ENCODE measurements at places on chromosomes 1 and 21. TPM values are rescaled to one million over a fixed set of nuclear protein-coding genes. Genes with fewer than 3 reads are reported as not detected.

DNA sequence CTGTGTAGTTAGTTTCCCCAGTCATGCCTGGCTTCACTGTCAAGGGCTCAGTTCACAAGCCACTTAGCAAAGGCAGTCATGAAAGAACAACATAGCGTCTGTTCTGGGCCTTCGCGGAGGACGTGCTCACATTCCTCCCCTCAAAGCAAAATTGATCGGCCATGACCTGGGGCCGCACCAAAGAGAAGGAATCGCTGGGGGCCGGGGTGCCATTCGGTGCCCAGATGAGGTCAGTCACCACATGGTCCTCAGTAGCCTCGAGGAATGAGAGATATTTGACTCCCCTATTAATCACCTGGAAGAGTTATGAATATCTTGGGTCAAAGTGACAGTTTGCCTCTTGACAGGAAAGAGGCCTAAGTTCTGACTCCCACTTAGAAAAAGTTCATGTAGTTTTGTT lies 251.1 kb upstream of the JUN start:
- no peak overlapping the region for H3K27ac ChIP-seq
- peaks cover 7% of the 10 kb centered on the region for H3K4me1 ChIP-seq
- H3K36me3 ChIP-seq: no peaks in the 10 kb centered on the region
- no peak for DNase-seq
- H3K27me3 ChIP-seq: no peaks in the 10 kb centered on the region
- no peak overlapping the region for H3K4me3 ChIP-seq

- H3K4me3 ChIP-seq: no peak overlapping the region
- H3K27me3 ChIP-seq: peaks cover 2% of the 10 kb centered on the region
Observed at GRCh38 chr1:76066394-76066793, 8.2 kb upstream of the ST6GALNAC3 start.

DNA sequence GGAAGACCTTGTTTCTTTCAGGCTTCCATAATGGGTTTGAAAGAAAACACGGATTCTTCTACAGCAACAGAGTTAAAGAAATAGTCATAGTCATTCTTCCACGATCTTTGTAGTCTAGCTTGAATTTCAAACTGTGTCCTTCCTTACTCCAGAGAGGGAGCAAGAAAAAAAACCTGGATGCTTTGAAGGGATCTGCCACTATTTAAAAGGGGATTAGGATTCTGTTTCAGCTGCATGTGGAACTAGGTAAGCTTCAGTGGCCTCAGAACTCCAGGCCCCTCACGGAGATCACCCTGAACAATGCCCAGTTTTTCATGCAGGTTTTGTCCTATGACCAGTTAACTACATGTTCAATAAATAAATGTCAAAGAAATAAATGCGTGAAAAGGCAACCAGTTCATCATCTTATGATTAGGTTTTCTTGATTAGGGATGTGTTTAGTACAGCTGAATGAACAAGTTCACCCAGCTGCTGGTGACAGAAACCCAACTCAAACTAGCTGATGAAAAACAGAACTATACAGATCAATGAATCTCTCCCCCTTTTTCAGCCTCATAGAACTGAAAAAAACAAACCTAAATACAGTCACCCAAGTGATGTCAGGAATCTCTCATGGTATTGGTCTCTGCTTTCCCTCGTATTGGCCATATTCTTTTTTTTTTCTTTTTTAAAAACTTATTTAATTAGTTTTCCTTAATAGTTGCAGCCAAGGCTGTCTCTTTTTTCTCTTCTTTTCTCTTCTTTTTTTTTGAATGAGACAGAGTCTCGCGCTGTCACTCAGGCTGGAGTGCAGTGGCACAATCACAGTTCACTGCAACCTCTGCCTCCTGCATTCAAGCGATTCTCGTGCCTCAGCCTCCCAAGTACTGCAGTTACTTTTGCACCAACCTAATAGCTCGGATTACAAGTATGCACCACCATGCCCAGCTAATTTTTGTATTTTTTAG lies 14.6 kb upstream of the MPZL1 start:
- H3K4me1 ChIP-seq: no peaks in the 10 kb centered on the region
- H3K36me3 ChIP-seq: no peaks in the 10 kb centered on the region
- H3K4me3 ChIP-seq: no peak overlapping the region
- no peak for DNase-seq
- peaks cover 31% of the 10 kb centered on the region for H3K27me3 ChIP-seq

DNA sequence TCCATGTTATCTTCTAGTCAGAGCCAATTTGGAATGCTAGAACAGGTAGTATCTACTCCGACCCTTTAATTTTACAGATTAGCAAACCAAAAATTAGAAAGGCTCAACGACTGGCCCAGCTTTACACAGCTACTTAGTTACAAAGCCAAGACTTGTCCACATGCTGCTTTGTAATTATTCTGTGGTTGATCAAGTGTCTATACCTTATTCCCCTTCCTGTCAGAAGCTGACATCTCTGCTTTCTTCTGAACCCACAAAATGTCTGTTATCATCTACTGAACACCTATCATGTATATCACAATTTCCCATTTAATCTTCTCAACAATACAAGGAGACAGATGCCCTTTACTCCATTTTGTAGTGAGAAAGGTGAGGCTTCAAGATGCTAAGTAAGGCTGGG lies 15.6 kb downstream of the TGFBR3 start:
- H3K36me3 ChIP-seq: 0 out of 2 replicates have a peak, but pooled peaks cover 3% of the 10 kb centered on the region
- no peak overlapping the region for H3K4me3 ChIP-seq
- no peak overlapping the region for H3K27ac ChIP-seq
- peaks cover 29% of the 10 kb centered on the region for H3K4me1 ChIP-seq

GRCh38 chr1:231606712-231607111 lies 19.9 kb upstream of the DISC1 start:
- peak; percentile 32 for DNase-seq
- H3K36me3 ChIP-seq: no peaks in the 10 kb centered on the region
- H3K27me3 ChIP-seq: peaks cover 22% of the 10 kb centered on the region

- no peaks in the 10 kb centered on the region for H3K36me3 ChIP-seq
- H3K4me3 ChIP-seq: no peak overlapping the region
- DNase-seq: no peak
- H3K4me1 ChIP-seq: peaks cover 12% of the 10 kb centered on the region
Observed at GRCh38 chr1:180600343-180600742, 31.5 kb upstream of the XPR1 start.

DNA sequence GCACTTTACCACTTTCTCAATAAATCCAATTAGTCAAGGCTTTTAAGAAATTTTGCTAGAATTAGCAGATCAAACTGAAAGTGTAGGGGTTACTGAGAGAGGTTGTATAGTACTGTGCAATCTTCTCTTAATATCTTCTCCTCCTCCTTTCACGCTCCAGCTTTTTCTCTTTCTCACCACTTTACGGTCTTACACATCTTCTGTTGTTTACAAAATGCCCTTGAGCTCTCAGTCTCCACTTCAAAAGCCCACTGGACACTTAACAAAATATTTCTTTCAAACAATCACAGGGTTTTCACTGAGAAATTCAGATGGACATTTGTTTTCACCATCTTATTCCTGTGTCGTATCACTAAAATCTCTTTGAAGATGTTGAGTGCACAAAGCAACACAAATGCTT lies 678.2 kb downstream of the ADGRL2 start:
- H3K4me3 ChIP-seq: no peak overlapping the region
- no peaks in the 10 kb centered on the region for H3K36me3 ChIP-seq
- H3K27ac ChIP-seq: no peak overlapping the region

Gene KIF14
- total RNA-seq: 5.3 TPM

Gene ADAM30
- total RNA-seq: not detected

Gene SMCP
- total RNA-seq: not detected

- DNase-seq: peak; percentile 56
- peaks cover 1% of the 10 kb centered on the region for H3K27me3 ChIP-seq
- peak overlapping the region; percentile 85 for H3K27ac ChIP-seq
- peak overlapping the region; percentile 64 for H3K4me3 ChIP-seq
- H3K36me3 ChIP-seq: no peaks in the 10 kb centered on the region
- H3K4me1 ChIP-seq: peaks cover 58% of the 10 kb centered on the region
Observed at GRCh38 chr1:17551755-17552234, 12.3 kb downstream of the ARHGEF10L start.

GRCh38 chr1:184068354-184068753 lies 16.8 kb downstream of the TSEN15 start:
- no peak overlapping the region for H3K27ac ChIP-seq
- no peak for DNase-seq

- no peak for DNase-seq
- H3K4me1 ChIP-seq: peaks cover 48% of the 10 kb centered on the region
- no peaks in the 10 kb centered on the region for H3K27me3 ChIP-seq
- no peak overlapping the region for H3K27ac ChIP-seq
- peak overlapping the region; percentile 82 for H3K4me3 ChIP-seq
- 0 out of 2 replicates have a peak, but pooled peaks cover 4% of the 10 kb centered on the region for H3K36me3 ChIP-seq
Observed at GRCh38 chr1:64539289-64539688, 69.4 kb downstream of the CACHD1 start.

GRCh38 chr1:26159743-26160039 lies 812 bp downstream of the FAM110D start:
- peaks cover 31% of the 10 kb centered on the region for H3K27me3 ChIP-seq
- no peak overlapping the region for H3K27ac ChIP-seq
- no peak for DNase-seq
- H3K4me3 ChIP-seq: no peak overlapping the region
- no peaks in the 10 kb centered on the region for H3K36me3 ChIP-seq

DNA sequence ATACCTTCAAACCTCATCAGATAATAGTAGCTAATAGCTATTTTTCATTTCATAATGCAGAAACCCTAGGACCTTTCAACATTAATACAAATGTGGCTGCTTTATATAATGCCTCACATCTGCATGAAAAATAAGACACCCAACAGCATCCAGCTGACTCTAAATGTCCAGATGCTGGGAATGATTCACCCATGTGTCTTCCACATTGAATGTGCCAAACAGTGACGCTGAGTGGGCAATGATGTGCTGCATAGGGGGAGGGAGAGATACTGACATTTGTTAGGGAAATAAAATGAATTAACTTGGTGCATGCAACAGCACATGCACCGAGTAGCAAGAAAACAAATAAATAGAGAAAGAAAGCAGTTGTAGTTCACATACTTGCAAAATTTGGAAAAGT lies 199.3 kb downstream of the DSCAM start:
- DNase-seq: no peak
- H3K4me1 ChIP-seq: peaks cover 24% of the 10 kb centered on the region
- H3K27me3 ChIP-seq: no peaks in the 10 kb centered on the region
- H3K4me3 ChIP-seq: no peak overlapping the region

DNA sequence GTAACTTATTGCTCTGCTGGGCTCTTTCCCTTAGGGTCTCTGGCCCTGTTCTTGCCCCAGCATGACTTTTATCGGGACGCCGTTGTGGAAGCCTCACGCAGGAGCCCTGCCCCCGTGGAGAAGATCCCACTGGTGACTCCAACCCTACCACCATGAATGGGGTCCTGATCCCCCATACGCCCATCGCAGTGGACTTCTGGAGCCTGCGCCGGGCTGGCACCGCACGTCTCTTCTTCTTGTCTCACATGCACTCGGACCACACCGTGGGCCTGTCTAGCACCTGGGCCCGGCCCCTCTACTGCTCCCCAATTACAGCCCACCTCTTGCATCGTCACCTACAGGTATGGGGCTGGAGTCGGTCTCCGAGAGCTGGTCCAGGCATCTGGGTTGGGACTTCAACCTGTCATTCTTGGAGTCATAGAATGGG lies 322 bp downstream of the DCLRE1B start:
- H3K27ac ChIP-seq: peak overlapping the region; percentile 97
- H3K36me3 ChIP-seq: peaks cover 16% of the 10 kb centered on the region
- no peak for DNase-seq
- no peaks in the 10 kb centered on the region for H3K27me3 ChIP-seq

Gene CD247
- not detected for total RNA-seq

GRCh38 chr1:8472668-8473067 lies 154.8 kb downstream of the SLC45A1 start:
- no peaks in the 10 kb centered on the region for H3K27me3 ChIP-seq
- H3K4me3 ChIP-seq: no peak overlapping the region
- peaks cover 18% of the 10 kb centered on the region for H3K4me1 ChIP-seq
- no peak overlapping the region for H3K27ac ChIP-seq
- H3K36me3 ChIP-seq: no peaks in the 10 kb centered on the region

DNA sequence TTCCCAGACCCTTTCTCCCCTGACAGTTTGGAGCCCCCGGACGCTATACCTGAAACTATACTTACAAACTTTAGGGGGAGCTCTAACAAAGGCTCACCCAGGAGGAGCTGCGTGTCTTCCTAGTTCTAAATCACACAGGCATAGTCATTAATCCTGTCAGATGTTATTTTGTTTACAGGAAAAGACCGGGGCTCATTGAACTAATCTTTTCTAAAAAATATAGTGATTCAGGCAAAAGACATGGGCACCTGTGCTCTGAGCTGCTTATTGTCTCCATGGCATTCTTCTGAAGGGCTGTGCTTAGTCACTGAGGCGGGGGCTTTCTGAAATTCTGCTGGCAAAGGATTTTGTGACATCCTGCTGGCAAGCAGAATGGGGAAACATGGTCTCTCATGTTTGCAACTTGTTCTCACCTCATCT lies 1577.0 kb downstream of the NCAM2 start:
- H3K27me3 ChIP-seq: no peaks in the 10 kb centered on the region
- no peak overlapping the region for H3K4me3 ChIP-seq
- DNase-seq: no peak
- no peak overlapping the region for H3K27ac ChIP-seq
- H3K4me1 ChIP-seq: no peaks in the 10 kb centered on the region
- no peaks in the 10 kb centered on the region for H3K36me3 ChIP-seq

- H3K27me3 ChIP-seq: no peaks in the 10 kb centered on the region
- peaks cover 6% of the 10 kb centered on the region for H3K4me1 ChIP-seq
- H3K36me3 ChIP-seq: no peaks in the 10 kb centered on the region
- H3K27ac ChIP-seq: no peak overlapping the region
Observed at GRCh38 chr1:199089393-199090122, 450.7 kb downstream of the PTPRC start.

Gene OLFM3
- not detected for total RNA-seq

Gene KIF2C
- total RNA-seq: 36.2 TPM

DNA sequence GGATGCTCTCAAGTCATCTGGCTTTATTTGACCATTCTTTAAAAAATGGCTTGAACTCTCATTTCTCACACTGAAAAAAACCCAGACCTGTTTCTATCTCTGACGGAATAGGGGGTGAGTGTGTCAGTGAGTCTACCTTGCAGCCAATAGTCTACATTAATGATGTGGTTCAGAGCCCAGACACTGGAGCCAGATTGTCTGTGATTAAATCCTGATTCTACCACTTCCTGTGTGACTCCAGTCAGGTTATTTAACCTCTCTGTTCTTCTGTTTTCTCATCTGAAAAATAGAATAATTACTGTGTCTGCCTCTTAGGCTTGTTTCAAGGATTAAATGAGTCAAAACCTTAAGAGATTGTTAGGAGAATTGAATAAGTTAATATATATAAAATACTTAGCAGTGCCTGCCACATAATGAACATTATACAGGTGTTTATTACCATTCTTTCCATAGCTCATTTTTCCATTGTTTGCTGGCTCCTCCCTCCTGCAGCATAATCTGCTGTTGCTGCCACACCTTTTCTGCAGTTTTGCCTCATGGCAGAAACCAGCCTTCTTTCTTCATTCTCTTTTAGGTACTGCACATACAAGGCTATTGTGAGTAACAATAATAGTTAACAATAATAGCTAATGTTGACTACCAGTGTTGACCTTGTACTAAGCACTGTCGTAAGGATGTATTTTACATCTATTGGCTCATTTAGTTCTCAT lies 157.6 kb upstream of the IVNS1ABP start:
- peaks cover 11% of the 10 kb centered on the region for H3K4me1 ChIP-seq
- H3K4me3 ChIP-seq: no peak overlapping the region
- no peaks in the 10 kb centered on the region for H3K36me3 ChIP-seq
- no peak overlapping the region for H3K27ac ChIP-seq

Measured in HFFc6 (cell line).